ENCODE measurements at places on chromosomes 16 and 17.
A peak's percentile ranks its signal among the peaks of the same experiment; 100 is the strongest.

GRCh38 chr16:67926181-67926750 is 5.4 kb downstream of the CTRL start:
- peak; percentile 26 for DNase-seq

- no peak for DNase-seq
These were observed 151.3 kb upstream of the CNTNAP4 start for GRCh38 chr16:76125871-76126270.

GRCh38 chr16:57367116-57367752 is 5.1 kb upstream of the CX3CL1 start:
- DNase-seq = no peak

DNA sequence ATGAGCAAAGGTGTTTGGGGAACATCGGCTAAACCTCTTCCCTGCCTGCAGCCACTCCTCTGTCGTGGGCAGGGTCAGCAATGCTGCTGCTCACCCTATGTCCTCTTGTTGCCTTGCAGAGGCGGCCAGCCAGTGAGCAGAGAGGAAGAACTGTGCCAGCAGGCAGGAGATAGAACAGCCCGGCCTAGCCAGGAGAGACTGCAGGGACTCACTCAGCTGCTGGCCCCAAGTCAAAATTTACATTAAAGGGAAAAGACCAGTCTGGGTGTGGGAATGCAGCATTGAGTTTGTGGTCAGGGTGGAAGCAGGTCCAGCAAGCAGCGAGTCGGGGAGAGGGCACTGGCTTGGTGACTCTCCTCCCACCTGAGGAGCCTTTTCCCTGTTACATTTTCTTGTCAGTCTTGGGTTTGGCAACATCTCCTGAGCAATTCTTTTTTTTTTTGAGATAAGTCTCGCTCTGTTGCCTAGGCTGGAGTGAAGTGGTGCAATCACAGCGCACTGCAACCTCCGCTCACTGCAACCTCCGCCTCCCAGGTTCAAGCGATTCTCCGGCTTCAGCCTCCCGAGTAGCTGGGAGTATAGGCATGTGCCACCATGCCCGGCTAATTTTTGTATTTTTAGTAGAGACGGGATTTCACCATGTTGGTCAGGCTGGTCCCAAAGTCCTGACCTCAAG is 22.7 kb downstream of the LIG3 start:
- DNase-seq = no peak

GRCh38 chr17:18257268-18257981 is 1.1 kb downstream of the FLII start:
- no peak for DNase-seq

GRCh38 chr16:49724774-49725173 is 131.1 kb downstream of the ZNF423 start:
- DNase-seq = no peak

DNA sequence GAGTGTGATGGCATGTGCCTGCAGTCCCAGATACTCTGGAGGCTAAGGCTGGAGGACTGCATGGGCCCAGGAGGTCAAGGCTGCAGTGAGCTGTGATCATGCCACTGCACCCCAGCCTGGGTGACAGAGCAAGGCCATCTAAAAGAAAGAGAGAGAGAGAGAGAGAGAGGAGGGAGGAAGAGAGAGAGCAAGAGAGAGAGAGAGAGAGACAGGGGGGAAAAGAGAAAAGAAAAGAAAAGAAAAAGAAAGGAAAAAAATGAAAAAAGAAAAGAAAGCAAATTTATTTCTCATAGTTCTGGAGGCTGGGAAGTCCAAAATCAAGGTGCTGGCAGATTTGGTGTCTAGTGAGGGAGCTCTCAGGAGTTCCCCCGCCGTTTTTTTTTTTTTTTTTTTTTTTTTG is 33.3 kb downstream of the RNF135 start:
- no peak for DNase-seq

DNA sequence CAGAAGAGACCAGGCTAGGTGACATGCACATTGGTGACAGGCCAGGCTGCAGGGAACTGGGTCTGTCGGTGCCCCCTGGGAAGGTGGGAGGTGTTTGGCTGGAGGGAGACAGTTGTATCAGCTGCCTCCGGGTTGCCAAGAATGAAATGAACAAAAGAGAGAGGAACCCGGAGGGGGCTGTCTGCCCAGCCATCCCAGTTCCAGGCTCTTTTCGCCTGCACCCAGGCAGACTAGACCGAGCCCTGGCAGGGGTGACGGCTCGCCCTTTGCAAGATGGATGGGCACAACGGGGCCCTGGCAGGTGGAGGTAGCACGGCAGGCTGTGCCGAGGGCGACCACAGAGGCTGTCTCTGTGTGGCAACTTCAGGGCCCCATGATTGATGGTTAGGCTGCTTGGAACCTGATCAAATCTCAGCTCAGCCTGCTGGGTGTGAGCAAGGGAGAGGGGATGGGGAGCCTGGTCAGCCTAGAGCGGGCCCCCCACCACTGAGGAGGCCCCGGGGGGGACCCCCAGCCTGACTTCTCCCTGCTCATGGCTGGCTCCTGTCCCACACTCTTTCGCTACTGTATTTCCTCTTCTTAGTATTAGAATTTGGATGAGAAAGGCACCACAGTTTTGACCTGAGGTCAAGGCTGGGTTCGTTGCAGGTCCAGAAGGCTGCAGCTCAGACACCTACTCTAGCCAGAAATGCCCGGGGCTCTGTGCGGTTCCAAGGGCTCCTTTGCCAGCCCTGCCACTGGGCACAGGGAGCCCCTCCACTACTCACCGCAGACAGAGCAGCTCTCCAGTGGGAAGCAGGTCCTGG is 118.9 kb upstream of the CHMP6 start:
- DNase-seq = no peak

GRCh38 chr17:13337864-13338371 is 263.8 kb downstream of the HS3ST3A1 start:
- DNase-seq = no peak

GRCh38 chr16:69084289-69084688 is 21.2 kb upstream of the HAS3 start:
- no peak for DNase-seq

GRCh38 chr16:15604460-15605440 is 38.2 kb downstream of the MARF1 start:
- no peak for DNase-seq

DNA sequence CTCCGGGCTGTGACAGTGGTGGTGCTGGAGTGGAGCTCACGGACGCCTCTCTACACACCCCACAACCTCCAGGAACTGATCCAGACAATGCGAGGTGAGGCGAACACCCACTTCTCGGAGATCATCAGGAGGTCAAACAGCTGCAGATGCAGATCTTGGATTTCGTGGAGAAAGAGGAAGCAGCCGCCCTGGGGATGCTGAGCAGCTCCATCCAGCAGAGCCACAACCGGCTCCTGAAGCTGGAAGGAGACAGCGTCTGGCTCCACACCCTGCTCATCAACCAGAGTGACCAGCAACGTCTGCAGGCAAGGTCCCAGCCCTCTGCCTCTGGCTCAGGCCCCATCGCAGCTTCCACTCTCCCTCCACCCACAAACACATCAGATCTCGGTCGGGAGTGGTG is 13.2 kb upstream of the SLC16A5 start:
- DNase-seq = no peak

DNA sequence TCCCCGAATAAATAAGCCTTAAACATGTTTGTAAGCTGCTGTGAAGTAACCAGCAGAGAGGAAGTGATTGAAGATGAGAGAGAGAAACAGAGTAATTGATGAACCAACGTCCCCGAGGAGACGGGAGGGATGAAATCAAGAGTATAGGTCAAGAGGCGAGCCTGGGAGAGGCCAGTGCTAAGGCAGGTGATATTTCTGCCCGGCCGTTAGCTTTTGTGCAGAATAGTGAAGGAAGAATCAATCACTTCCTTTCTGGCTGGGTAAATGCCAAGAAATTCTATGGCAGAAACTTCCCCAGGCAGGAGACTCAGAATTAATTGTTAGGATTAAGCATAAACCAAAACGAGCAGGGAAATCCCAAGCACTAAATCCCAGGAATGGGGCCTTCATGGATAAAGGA is 273.8 kb downstream of the CDH13 start:
- no peak for DNase-seq

GRCh38 chr17:50779747-50780353 is 12.5 kb upstream of the ANKRD40CL start:
- no peak for DNase-seq

GRCh38 chr17:82017612-82018151 is 5.0 kb downstream of the CENPX start:
- no peak for DNase-seq

- no peak for DNase-seq
These were observed 113.1 kb downstream of the IRX3 start for GRCh38 chr16:54173490-54173889.

GRCh38 chr16:68744744-68745280 is 7.7 kb downstream of the CDH1 start:
- DNase-seq = no peak

DNA sequence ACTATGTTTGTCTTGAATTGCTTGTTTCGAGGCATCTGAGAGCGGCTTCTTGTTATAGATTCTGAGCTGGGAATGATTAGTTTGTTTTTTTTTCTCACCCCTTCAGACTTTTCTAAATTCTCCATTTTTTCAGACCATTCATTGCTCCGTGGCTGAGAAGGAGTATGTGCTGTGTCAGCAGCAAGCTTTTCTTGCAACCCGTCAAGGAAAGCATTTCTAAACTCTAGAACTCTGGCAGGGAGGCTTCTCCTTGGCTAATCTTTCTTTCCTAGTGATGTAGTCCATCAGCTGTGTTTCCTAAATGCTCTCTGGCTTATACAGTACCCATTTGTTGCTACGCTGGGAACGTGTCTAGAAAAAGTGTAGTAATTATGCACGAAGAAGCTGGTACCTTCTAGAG is 133.5 kb downstream of the FTO start:
- DNase-seq = no peak

GRCh38 chr16:26598061-26598460 is 468.7 kb upstream of the C16orf82 start:
- no peak for DNase-seq

- no peak for DNase-seq
These were observed 119.3 kb downstream of the STX8 start for GRCh38 chr17:9456330-9456729.

Measured in germinal center (tissue), 1 donor.